DMS79 treated with DMSO at 0.1 percent for 48 hours (cell line): ENCODE measurements at places on chromosomes 13 and 19.

GRCh38 chr19:291006-291521, at the start of gene PLPP2:
PLPP2 (minus strand) TSS chr19:291403; CDS start chr19:291336, 67 bp downstream.
- no peak for DNase-seq

- DNase-seq: no peak
Observed at GRCh38 chr13:21435687-21436151, 23.4 kb downstream of the ZDHHC20 start.

DNA sequence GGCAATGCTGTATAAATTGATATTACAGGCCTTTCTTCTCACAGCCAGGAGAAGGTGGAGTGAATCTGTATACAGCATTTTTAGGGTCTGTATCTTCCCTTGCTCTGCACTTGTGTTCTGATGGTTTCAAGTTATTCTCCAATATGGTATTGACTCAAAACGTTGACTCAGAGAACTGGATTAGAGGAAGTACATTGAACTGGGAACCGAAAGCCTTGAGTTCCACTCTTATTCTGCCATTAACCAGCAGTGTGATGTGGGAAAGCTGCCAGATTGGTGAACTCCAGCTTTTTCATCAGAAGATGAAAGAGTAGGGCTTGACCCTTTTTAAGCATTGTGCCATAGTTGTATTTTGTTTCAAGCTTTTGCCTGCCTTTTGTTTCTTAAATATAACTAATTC, 167.7 kb downstream of the SPRY2 start:
- no peak for DNase-seq

DNA sequence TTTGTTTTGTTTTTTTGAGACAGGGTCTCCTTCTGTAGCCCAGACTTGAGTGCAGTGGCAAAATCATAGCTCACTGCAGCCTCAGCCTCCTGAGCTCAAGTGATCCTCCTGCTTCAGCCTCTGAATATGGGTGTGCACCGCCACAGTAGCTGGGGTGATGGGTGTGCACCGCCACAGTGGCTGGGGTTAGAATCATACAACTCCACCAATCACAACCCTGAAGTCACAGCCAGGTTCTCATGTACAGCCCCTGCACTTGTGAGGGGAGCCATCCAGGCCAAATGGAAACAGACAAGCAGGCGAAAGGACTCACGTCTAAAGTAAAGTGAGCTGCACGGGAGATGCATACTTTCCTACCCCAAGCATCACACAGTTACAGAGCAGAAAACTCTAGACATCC, 63.1 kb upstream of the RANBP3 start:
- DNase-seq: no peak

DNA sequence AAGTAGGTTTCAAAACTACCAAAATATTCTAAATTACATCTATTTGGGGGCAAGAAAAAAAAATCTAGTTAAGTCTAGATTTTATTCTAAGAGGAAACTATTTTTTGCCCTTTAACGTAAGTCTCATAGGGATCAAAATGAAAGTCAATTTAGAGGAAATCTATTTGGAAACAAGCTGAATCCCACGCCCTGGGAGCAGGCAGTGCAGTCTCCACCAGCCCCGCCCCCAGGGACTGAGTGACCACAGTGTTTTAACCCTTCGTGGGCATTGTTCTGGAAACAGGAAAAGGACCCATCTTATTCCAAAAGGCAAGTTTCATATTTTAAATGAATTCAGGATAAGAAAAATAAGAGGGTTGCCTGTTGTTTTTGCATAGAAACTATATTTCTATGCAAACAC, 209.7 kb downstream of the SPRY2 start:
- DNase-seq: no peak

DNA sequence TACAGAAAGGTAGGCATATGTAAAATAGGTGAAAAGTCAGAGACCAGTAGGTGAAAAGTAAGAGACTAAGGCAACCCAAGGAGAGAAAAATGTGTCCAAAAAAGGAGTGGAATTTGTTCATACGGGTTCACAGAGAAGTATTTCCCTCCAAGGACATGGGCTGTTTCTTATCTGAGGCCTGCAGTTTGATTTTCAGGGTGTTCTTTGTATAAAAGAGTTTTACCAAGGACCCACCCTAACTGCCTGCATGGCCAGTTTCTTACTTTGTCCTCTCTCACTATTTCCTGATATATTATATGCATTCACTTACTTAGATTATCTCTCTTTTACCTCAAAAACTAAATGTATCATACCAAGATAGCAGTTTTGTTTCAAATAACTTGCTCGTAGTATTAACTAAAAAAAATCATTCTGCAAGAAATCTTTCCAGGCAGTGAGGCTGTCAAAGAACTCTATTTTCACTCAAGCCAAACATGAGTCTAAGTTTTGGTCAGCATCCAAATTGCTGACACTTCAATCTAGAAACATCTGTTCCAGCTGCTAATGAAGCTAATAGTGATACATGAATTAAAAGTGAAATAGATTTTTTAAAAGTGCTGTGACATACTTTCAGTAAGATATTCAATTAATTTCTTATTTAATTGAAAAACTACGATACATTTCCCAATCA, 141.4 kb upstream of the SGCG start:
- no peak for DNase-seq

GRCh38 chr19:48635966-48636858, 967 bp downstream of the DBP start:
- DNase-seq: no peak

DNA sequence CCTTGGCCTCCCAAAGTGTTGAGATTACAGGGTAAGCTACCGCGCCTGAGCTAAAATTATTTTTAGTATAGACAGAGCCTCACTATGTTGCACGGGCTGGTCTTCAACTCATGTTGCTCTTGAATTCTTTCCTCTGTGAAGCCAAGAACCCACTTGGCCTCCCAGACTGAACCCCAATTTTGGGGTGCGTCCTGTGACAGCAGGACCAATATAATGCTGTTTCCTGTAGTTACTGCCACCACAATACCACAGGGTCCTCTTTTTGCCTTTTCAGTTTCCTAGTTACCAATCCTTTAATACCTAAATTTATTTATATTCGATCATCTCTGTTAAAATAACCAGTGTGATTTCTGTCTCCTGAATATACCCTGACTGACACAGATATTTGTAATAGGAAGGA, 32.9 kb downstream of the TSKS start:
- no peak for DNase-seq

DNA sequence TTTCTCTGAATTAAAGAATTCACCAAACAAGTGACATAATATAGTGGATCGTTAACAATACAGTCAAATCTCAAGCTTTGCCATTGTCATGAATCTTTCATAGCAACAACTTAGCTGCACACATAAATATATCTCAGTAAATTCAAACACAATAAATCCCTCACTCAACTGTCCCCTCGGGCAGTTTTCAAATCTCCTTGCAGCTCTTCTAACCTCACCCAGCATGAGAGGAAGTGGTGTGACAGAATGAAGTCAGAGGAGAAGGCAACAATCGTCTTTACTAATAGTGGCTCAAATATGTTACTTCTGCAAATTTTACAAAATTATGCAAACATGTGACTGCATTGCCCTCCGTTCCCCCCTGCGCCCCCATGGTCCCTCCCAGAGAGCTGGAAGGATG, 148.2 kb downstream of the RAP2A start:
- DNase-seq: no peak

DNA sequence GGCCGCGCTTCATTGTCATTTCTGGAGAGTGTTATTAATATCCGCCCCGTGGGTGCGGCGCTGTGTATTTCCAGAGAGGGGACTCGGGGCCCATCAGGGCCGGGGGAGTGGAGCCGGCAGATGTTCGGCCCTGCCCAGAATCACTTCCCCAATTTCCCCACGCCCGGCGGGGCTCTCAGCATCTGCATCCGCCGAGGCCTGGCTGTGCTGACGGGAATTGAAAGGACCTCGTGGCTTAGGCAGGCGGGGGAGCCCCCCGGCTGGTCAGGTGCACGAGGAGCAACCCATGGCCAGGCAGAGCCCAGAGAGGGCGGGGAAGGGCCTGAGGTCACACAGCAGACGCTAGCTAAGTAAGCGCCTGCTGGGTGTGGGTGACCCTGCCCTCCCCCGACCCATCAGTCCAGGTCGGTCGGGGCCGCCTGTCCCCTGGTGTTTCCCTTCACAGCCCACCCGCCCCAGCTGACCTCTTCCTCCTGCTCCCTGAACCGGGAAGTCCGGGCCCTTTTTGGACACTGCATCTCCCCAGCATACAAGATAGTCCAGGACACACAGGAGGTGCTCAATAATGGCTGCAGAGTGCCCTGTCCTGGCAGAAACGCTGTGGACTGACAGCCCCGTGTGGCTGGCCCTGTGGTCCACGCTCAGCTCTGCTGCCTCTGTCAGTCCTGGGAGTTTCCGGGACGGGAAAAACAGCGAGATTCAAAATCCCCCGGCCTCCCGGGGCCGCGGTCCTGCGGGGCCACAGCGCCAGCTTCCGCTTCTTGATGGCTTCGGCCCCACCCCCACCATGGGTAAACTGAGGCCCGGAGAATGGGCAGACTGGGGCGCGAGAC, 22.1 kb downstream of the ARID3A start:
- no peak for DNase-seq

GRCh38 chr19:3285647-3286176, 61.3 kb downstream of the CELF5 start:
- no peak for DNase-seq

- DNase-seq: no peak
Observed at GRCh38 chr19:49264258-49264657, 60.7 kb downstream of the SLC6A16 start.

DNA sequence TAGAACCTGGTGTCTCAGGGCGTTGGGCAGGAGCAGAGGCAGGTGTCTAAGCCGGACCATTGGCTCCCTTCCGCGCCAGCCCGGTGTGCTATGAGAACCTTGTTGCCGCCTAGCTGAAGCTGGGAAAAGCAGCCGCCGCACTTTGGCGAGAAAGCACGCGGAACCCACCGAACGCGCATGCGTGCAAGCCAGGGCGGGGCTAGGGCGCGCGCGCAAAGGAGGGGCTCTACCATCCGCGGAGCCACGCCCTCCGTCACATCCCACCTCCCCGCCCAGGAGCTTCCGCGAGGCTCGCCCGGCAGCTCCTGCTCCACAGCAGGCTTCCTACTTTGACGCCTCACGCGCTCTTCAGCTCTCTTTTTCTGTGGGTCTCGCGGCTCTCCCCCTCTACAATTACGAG, 51.3 kb downstream of the WDR87 start:
- DNase-seq: no peak
